ENCODE measurements at places on chromosomes 3 and 15. TPM values are rescaled to one million over a fixed set of nuclear protein-coding genes. Genes with fewer than 3 reads are reported as not detected.

The C15orf62 gene
- polyA plus RNA-seq = not detected

The XYLB gene
- 0.50 TPM for polyA plus RNA-seq

The FOXL2NB gene
- polyA plus RNA-seq = not detected

The ALG1L2 gene
- polyA plus RNA-seq = not detected

The CHST2 gene
- polyA plus RNA-seq = 5.0 TPM

The GOLGA6L7 gene
- not detected for polyA plus RNA-seq

The ASB14 gene
- not detected for polyA plus RNA-seq

The BCL6 gene
- 4.3 TPM for polyA plus RNA-seq

The ADAMTS7 gene
- polyA plus RNA-seq = 31.5 TPM

The OR5K1 gene
- not detected for polyA plus RNA-seq

The GOLGA8K gene
- not detected for polyA plus RNA-seq

The FYTTD1 gene
- 87.0 TPM for polyA plus RNA-seq
